Adrenal gland (tissue), 19 donors: ENCODE measurements at places on chromosomes 2 and 18.

DNA sequence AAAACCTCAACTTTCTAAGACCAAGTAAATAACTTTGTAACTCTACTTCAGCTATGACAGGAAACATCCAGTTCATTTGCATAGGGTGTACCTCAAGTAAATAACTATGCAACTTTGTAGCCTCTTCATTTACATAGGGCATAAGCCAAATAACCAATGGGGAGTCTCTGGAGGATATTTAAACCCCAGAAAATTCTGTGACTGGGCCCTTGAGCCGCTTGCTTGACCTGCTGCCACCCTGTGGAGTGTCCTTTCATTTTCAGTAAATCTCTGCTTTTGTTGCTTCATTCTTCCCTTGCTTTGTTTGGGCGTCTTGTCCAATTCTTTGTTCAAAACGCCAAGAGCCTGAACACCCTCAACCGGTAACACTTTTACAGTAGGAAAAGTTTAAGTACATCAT lies 1112.7 kb upstream of the NRXN1 start:
- H3K4me1 ChIP-seq: no peaks in the 10 kb centered on the region
- no peak for DNase-seq
- no peaks in the 10 kb centered on the region for H3K36me3 ChIP-seq
- H3K4me3 ChIP-seq: no peak overlapping the region

GRCh38 chr18:47944972-47945852 lies 14.8 kb upstream of the SMAD2 start:
- H3K4me3 ChIP-seq: no peak overlapping the region
- no peak for DNase-seq
- no peaks in the 10 kb centered on the region for H3K36me3 ChIP-seq
- no peaks in the 10 kb centered on the region for H3K4me1 ChIP-seq
- no peaks in the 10 kb centered on the region for H3K27me3 ChIP-seq

DNA sequence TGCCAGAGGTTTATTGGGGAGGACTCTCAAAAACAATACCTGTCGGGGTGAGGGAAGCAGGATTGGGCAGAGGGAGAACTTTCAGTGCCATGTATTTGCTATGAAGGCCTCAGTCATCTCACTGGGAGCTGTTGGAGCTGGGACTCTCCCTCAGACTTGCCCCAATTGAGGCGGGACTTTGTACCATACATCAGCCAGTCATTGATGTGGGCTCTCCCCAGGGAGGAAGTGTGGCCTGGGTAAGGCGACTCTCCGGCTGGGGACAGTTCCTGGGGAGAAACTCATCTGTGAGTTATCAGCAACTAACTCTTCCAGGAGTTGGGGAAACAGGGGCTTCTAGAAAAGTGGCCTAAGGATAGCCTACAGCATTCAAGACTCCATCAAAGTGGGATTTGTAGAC lies 66.5 kb downstream of the FTCDNL1 start:
- H3K36me3 ChIP-seq: no peaks in the 10 kb centered on the region
- H3K27me3 ChIP-seq: no peaks in the 10 kb centered on the region
- no peak overlapping the region for H3K27ac ChIP-seq
- H3K4me3 ChIP-seq: no peak overlapping the region

- H3K27me3 ChIP-seq: no peaks in the 10 kb centered on the region
- no peaks in the 10 kb centered on the region for H3K36me3 ChIP-seq
- H3K27ac ChIP-seq: no peak overlapping the region
Observed at GRCh38 chr2:233563663-233564430, 2.7 kb downstream of the USP40 start.

DNA sequence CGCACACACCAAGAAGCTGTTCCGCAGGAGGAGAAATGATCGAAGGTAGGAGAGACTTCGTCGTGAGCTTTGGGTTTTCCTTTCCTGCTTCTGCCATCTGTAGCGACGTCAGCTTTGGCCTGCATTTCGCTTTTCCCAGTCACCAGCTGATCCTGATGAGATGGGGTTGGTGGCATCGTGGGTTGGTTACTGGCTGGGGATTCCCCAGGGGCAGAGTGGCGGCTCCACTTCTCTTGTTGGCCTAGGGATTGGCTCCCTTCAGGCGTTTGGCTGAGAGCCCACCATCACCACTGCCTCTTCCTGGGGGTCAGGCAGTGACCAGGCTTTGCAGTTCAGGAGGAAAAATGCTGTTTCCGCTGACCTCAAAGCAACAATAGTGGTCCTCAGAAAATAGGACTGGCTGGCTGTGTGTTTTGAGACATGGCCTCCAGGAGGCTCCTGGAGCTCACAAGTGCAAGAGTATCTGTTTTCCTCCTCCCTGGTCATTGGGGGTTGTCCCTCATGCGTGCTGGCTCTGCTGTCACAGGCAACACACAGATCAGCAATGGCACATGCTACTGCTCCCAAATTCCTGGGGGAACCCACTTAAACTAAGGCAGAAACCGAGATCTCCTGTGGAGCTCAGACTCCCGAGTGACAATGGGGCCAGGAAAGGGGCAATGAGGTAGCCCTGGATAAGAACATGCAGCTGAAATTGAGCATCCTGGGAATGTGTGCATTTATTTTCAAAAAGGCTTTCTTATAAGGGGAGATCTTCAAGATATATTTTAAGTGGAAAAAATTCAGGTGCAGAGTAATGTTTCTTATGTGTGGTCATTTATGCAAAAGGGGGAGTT lies 173.0 kb downstream of the CTIF start:
- no peaks in the 10 kb centered on the region for H3K36me3 ChIP-seq
- H3K4me3 ChIP-seq: no peak overlapping the region
- H3K27me3 ChIP-seq: no peaks in the 10 kb centered on the region

DNA sequence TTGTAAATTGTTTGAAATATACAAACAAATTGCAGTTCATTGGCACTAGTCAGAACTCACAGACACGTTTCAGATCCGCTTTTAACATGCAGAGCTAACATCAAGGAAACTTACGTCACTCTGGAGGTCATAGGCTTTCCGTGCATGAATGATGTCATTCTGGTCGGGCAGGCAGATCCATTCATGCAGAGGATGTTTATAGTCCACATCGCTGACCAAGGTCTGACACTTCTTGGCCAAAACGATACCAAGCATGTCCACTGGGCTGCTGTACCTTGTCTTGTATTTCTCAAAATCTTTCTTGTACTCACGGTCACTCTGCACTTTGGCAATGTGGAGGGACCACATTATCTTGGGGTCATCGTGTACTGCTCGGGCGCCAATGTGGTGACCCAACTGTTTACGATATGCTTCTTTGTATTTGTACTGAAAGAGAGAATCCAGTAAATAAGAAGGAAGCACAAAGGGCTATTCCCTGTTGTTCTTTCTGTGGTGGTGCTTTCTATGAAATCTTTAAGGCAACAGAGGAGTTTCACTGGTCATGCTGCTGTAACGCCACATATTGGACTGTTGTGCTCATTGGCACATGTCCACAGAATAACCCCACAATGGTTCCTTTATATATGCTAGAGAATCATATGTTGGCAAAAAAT lies 114.8 kb downstream of the NEB start:
- no peak overlapping the region for H3K27ac ChIP-seq
- no peak overlapping the region for H3K4me3 ChIP-seq
- no peaks in the 10 kb centered on the region for H3K36me3 ChIP-seq
- peak; percentile 26 for DNase-seq
- peaks cover 31% of the 10 kb centered on the region for H3K4me1 ChIP-seq

GRCh38 chr2:228039752-228040534 lies 141.5 kb downstream of the SPHKAP start:
- no peaks in the 10 kb centered on the region for H3K4me1 ChIP-seq
- no peak for DNase-seq
- H3K27ac ChIP-seq: no peak overlapping the region

- no peak overlapping the region for H3K27ac ChIP-seq
- no peaks in the 10 kb centered on the region for H3K27me3 ChIP-seq
- H3K36me3 ChIP-seq: no peaks in the 10 kb centered on the region
- H3K4me1 ChIP-seq: no peaks in the 10 kb centered on the region
Observed at GRCh38 chr18:74389991-74390390, 67.1 kb downstream of the DIPK1C start.

DNA sequence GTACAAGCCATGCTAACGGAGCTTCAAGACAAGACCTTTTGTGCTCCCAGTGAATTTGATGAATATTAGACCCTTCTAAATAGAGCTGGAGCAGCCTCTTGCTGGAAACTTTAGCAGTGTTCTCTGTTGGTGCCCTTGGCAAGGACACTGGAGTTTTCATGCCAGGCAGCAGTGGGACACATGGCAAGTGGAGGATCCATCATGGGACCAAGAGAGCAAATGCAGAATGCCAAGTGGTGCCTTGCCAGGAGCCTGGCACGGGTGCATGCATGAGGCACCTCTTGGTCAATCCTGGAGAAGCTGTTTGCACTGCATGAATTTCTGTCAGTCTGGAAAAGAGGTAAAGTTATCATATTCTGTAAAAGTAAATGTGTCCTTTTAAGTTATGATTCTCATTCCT lies 59.1 kb downstream of the NETO1 start:
- H3K36me3 ChIP-seq: no peaks in the 10 kb centered on the region
- no peak for DNase-seq
- no peak overlapping the region for H3K4me3 ChIP-seq

GRCh38 chr2:120741571-120742561 lies 6.2 kb downstream of the GLI2 start:
- no peak overlapping the region for H3K4me3 ChIP-seq
- no peak overlapping the region for H3K27ac ChIP-seq
- peak; percentile 20 for DNase-seq
- H3K27me3 ChIP-seq: peaks cover 47% of the 10 kb centered on the region
- no peaks in the 10 kb centered on the region for H3K36me3 ChIP-seq
- H3K4me1 ChIP-seq: peaks cover 4% of the 10 kb centered on the region

- no peak overlapping the region for H3K4me3 ChIP-seq
- H3K36me3 ChIP-seq: no peaks in the 10 kb centered on the region
- H3K4me1 ChIP-seq: no peaks in the 10 kb centered on the region
- H3K27me3 ChIP-seq: no peaks in the 10 kb centered on the region
- no peak for DNase-seq
Observed at GRCh38 chr2:16520891-16521290, 144.7 kb downstream of the CYRIA start.
